ENCODE measurements at places on chromosomes 7 and 10. TPM values are rescaled to one million over a fixed set of nuclear protein-coding genes. Genes with fewer than 3 reads are reported as not detected.

DNA sequence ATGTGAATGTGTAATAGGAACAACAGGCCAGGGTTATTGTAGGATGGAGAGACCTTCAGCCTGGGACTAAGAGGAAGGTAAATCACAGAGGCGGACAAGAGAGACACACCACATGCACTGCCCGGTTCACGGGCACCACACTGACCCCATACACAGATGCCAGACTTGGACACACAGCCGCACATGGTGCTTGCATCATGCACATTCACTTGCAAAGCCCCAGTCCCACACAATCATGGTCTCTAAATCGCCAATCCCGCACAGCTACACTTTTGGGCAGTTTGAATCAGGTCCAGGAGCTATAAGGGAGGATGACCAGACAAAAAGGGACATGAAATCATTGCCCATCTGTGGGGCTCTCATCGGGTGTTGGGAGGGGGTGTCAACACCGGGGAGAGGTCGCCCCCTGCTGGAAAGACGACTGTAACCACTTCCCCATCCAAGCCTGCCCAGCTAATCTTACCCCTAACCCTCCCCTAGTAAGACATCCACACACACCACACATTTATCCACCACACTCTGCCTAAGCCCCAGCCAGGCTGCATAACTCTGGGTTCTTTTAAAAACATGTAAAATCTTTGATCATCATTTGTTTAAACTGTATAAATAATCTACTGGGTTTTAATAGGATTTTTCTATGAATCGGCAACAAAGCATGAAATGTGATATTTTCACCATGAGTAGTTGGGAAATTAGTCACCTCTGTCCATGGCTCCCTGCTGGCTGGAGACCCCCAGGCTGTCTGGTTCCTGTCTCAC lies 40.5 kb upstream of the SLF2 start:
- H3K36me3 ChIP-seq, result no peaks in the 10 kb centered on the region
- no peak overlapping the region for H3K27ac ChIP-seq
- H3K4me3 ChIP-seq, result no peak overlapping the region
- no peaks in the 10 kb centered on the region for H3K4me1 ChIP-seq

DNA sequence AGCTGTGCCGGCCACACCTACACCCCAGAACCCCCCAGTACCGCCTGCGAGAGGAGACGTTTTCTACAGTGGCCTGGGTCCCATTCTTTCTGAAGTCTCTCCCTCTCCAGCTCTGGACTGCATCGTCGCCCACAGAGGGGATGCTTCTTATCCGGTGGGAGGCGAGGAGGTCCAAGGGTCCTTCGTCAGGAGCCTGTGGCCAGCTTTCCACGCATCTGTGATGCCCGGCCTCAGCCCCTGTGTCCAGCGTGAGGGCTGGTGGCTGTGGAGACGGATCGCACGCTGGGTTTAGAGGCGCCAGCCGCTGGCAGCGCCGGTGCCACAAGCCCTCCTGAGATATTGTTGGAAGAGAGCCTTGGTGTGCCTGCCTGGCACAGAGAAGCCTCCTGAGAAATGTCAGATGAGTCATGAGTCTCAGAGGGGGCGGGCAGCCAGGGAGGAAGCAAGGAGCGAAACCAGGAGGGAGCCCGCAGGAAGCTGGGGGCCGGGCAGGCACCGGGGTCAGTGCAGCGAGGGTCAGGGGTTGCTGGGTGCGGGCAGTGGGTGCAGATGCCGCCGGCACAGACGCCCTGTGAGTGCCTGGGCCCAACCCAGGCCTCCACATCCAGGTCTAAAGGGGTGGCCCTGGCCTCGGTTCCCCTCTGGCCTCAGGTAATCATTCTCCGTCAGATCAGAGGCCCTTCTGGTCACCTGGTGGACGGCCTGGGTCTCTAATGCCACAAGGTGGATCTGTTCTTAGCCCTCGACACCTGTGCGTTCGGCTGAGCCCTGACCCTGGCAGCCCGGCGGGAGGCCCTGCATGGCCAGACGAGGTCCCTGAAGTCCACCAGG lies 86.0 kb upstream of the DIP2C start:
- H3K27me3 ChIP-seq, result no peaks in the 10 kb centered on the region
- H3K4me1 ChIP-seq, result no peaks in the 10 kb centered on the region
- H3K4me3 ChIP-seq, result no peak overlapping the region
- DNase-seq, result no peak
- H3K36me3 ChIP-seq, result no peaks in the 10 kb centered on the region
- no peak overlapping the region for H3K27ac ChIP-seq

DNA sequence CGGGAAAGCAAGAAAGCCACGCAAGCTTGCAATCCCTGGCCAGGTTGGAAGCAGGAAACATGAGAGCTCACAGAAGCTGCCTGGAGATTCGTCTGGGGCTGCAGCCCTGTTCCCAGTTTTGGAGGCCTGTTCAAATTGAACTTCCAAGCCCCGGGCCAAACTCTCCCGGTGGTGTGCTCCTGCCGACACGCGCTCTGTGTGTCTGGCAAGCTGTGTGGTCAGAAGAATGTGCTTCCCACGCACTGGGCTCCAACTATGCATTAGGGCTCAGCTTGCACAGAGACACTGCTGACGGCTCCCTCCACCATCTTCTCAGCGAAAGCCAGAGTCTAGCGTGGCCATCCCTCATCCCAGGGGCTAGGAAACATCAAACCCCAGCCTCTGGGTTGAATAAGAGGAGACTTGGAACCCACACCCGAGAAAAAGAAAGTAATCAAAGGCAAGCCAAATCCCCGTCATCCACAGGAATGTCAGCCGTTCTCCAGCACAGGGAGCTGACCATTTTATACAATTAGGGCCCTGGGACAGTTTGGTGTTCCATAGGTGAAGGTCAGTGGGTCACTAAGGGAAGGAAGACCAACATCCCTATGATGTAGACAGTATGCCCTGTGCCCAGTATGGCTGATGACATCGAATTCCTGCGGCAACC lies 107.2 kb downstream of the FGFR2 start:
- H3K27ac ChIP-seq, result no peak overlapping the region
- H3K27me3 ChIP-seq, result no peaks in the 10 kb centered on the region
- no peaks in the 10 kb centered on the region for H3K4me1 ChIP-seq
- H3K36me3 ChIP-seq, result no peaks in the 10 kb centered on the region
- no peak for DNase-seq

The FZD8 gene
- 1.7 TPM for total RNA-seq

The HOXA5 gene
- not detected for total RNA-seq

DNA sequence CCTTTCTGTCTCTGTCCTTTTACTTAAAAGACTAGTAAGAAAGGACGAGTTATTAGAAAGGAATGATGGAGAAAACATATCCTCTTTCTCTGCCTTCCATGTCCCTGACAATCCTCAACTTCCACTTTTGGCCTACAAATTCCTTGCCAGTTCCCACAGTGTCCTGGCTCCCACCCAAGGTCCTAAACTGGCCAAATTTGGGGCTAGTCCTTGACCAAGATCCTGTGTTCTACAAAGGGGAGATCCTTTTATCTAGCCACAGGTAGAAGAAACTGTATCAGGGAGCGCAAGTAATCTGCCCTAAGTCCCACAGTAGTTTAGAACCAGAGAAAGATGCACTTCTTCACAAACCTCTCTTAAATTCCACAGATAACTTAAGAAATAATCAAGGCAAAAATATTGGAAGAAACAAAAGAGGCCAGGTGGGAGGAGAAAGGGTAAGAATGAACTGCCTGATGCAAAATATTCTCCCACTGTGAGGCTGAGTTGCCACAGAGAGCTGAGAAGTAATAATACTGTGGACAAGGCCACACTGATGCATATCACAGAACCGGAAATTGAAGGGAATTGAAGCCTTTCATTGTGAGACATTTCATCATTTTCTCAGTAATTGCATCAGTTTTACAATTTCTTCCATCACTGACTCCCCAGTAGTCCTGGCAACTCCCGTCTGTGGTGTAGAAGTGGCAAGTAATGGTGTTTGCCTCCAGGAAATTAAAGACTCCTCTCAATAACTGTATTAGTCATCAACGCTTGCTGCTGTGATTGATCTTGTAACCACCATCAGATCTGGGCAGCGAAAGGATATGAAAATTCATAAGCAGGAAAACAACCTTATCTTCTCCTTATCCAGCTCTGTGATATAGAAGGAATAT lies 47.2 kb downstream of the DNAJC12 start:
- no peak overlapping the region for H3K27ac ChIP-seq
- H3K36me3 ChIP-seq, result no peaks in the 10 kb centered on the region
- H3K4me3 ChIP-seq, result no peak overlapping the region
- peaks cover 3% of the 10 kb centered on the region for H3K27me3 ChIP-seq

The ASAH2B gene
- 1.0 TPM for total RNA-seq

- peaks cover 17% of the 10 kb centered on the region for H3K4me1 ChIP-seq
- peaks cover 29% of the 10 kb centered on the region for H3K36me3 ChIP-seq
- no peak for DNase-seq
- no peak overlapping the region for H3K27ac ChIP-seq
- peaks cover 2% of the 10 kb centered on the region for H3K27me3 ChIP-seq
Observed at GRCh38 chr10:100524206-100524605, 4.5 kb upstream of the SEC31B start.

DNA sequence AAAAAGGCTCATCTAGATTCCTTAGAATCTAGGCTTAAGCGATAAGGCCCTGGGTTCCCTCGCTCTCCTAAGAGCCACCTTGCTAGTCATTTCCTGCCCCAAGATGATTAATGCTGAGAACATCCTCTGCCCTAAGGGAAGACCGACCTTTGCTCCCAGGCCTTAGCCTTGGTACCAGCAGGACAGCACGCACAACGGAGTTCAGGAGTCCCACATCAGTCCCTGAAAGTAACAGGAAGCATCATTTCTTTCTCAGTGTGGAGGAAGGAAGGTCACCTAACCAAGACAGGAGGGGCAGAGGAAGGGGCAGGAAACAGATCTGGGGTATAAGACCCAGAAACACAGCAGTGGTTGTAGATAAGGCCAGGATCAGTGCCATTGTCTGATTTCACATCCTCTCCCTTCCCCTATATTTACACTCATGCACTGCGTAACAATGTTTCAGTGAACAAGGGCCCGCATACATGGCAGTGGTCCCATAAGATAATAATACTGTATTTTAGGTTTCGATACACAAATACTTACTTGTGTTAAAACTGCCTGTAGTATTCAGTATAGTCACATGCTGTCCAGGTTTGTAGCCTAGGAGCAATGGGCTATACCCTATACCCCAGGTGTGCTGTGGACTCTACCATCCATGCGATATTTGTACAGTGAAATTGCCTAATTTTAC lies 8.1 kb upstream of the FAM107B start:
- no peaks in the 10 kb centered on the region for H3K36me3 ChIP-seq
- H3K4me3 ChIP-seq, result no peak overlapping the region
- no peaks in the 10 kb centered on the region for H3K27me3 ChIP-seq
- DNase-seq, result no peak
- no peak overlapping the region for H3K27ac ChIP-seq
- peaks cover 5% of the 10 kb centered on the region for H3K4me1 ChIP-seq

GRCh38 chr10:7956508-7956907 lies 98.0 kb upstream of the GATA3 start:
- no peaks in the 10 kb centered on the region for H3K36me3 ChIP-seq
- H3K4me1 ChIP-seq, result no peaks in the 10 kb centered on the region
- H3K4me3 ChIP-seq, result no peak overlapping the region
- no peak for DNase-seq
- H3K27me3 ChIP-seq, result no peaks in the 10 kb centered on the region

- H3K36me3 ChIP-seq, result no peaks in the 10 kb centered on the region
- no peak overlapping the region for H3K4me3 ChIP-seq
- no peak for DNase-seq
- no peaks in the 10 kb centered on the region for H3K4me1 ChIP-seq
- H3K27me3 ChIP-seq, result no peaks in the 10 kb centered on the region
- H3K27ac ChIP-seq, result no peak overlapping the region
Observed at GRCh38 chr10:24242562-24242961, 33.6 kb downstream of the KIAA1217 start.

DNA sequence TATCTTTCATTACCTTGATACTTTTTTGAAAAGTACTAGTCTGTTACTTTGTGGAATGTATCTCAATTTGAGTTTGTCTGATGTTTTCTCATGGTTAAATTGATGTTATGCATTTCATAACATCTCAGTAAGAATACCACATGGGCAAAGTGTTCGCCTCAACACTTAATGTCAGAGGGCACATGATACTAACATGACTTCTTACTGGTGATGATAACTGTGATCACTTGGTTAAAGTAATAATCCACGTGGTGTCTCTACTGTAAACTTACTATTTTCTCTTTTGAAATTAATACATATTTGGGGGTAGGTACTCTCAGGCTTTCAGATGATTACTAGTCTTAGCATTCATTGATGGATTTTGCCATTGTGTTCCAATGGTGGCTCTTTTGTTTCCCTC lies 2.2 kb downstream of the SDHAF3 start:
- H3K4me1 ChIP-seq, result peaks cover 24% of the 10 kb centered on the region
- no peak overlapping the region for H3K4me3 ChIP-seq
- H3K36me3 ChIP-seq, result no peaks in the 10 kb centered on the region
- DNase-seq, result no peak
- no peak overlapping the region for H3K27ac ChIP-seq
- H3K27me3 ChIP-seq, result no peaks in the 10 kb centered on the region

DNA sequence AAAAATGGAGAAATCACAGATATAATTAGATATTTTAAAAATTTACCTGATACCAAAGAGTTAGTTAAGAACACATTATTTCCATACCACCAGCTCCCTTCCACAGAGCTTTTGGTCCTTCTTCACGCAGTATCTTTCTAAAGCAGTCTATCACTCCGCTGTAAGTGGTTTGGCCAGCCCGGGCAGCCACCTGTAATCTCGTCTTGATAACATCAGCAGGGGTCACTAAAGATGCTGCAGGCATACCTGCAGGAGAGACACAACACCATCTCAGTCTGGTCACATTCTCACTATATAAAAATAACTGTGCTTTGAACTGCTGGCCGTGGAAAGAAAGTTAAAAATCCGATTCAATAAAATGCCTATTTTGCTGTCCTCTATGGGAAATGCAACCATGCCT lies 200.1 kb downstream of the SLC25A13 start:
- no peak for DNase-seq
- no peak overlapping the region for H3K27ac ChIP-seq
- H3K27me3 ChIP-seq, result no peaks in the 10 kb centered on the region
- H3K36me3 ChIP-seq, result peaks cover 8% of the 10 kb centered on the region
- H3K4me1 ChIP-seq, result no peaks in the 10 kb centered on the region
- no peak overlapping the region for H3K4me3 ChIP-seq

- H3K4me3 ChIP-seq, result no peak overlapping the region
- H3K4me1 ChIP-seq, result no peaks in the 10 kb centered on the region
- H3K27ac ChIP-seq, result no peak overlapping the region
- no peak for DNase-seq
Observed at GRCh38 chr10:104608091-104608828, 32.8 kb upstream of the SORCS3 start.

GRCh38 chr7:4931943-4932342 lies 27.0 kb downstream of the MMD2 start:
- no peaks in the 10 kb centered on the region for H3K27me3 ChIP-seq
- H3K4me1 ChIP-seq, result no peaks in the 10 kb centered on the region
- no peak overlapping the region for H3K4me3 ChIP-seq
- H3K27ac ChIP-seq, result no peak overlapping the region
- H3K36me3 ChIP-seq, result no peaks in the 10 kb centered on the region

- no peak overlapping the region for H3K27ac ChIP-seq
- H3K27me3 ChIP-seq, result no peaks in the 10 kb centered on the region
- no peaks in the 10 kb centered on the region for H3K36me3 ChIP-seq
Observed at GRCh38 chr7:111238886-111239285, 148.0 kb downstream of the LRRN3 start.

- H3K27me3 ChIP-seq, result no peaks in the 10 kb centered on the region
- DNase-seq, result no peak
- H3K36me3 ChIP-seq, result no peaks in the 10 kb centered on the region
- H3K4me1 ChIP-seq, result no peaks in the 10 kb centered on the region
- H3K27ac ChIP-seq, result no peak overlapping the region
Observed at GRCh38 chr10:13512564-13512963, 16.2 kb downstream of the BEND7 start.

The GBX1 gene
- total RNA-seq, result not detected

All from B cell (primary cell).